Lower lobe of right lung (tissue), 2 donors: ENCODE measurements at places on chromosomes 5 and 9.

GRCh38 chr5:52804981-52805380 is 17.3 kb downstream of the ITGA1 start:
- H3K4me3 ChIP-seq = no peak overlapping the region
- peaks cover 14% of the 10 kb centered on the region for H3K36me3 ChIP-seq
- H3K4me1 ChIP-seq = peaks cover 85% of the 10 kb centered on the region
- no peak overlapping the region for H3K27ac ChIP-seq

DNA sequence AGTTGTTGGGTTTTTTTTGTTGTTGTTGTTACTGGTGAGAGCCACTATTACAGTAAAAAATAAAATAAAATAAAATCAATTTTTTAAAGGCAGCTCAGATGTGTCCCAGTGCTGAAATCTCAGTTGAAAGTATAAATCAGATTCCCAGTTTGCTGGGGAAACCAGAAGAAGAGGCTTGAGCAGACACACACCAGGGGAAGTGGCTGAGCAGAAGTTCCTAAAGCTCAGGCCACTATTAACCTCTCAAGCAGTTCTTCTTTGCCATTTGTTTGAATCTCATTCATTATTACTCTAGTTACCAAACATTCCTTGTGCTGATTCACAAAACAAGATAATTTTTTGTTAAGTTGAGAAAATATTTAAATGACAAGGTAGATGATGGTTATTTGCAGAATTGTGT is 70.9 kb upstream of the ZSWIM6 start:
- H3K27ac ChIP-seq = no peak overlapping the region
- no peak overlapping the region for H3K4me3 ChIP-seq
- no peaks in the 10 kb centered on the region for H3K27me3 ChIP-seq
- no peak for DNase-seq
- peaks cover 29% of the 10 kb centered on the region for H3K4me1 ChIP-seq
- no peaks in the 10 kb centered on the region for H3K36me3 ChIP-seq

GRCh38 chr5:68930139-68930538 is 163.7 kb upstream of the SLC30A5 start:
- no peaks in the 10 kb centered on the region for H3K27me3 ChIP-seq
- H3K27ac ChIP-seq = no peak overlapping the region
- no peak for DNase-seq
- no peak overlapping the region for H3K4me3 ChIP-seq
- no peaks in the 10 kb centered on the region for H3K4me1 ChIP-seq

DNA sequence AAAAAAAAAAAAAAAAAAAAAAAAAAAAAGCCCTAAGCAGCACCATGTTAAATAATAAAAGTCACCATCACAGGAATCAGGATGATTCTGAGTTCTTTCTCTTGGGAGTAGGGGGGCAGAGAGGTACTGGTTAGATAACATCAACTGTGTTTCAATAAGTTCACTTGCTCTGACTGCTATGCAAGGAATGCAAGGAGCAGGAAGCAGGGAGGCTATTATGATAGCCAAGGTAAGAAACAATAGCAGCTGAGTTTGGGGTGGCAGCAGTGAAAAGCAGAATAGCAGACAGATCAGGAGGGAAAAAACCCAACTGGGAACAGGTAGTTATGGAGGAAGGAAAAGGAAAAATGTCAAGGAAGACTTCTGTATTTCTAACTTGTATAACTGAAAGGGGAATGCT is 8.2 kb downstream of the CEP120 start:
- no peaks in the 10 kb centered on the region for H3K27me3 ChIP-seq
- no peaks in the 10 kb centered on the region for H3K4me1 ChIP-seq
- no peak overlapping the region for H3K27ac ChIP-seq
- no peak for DNase-seq
- no peak overlapping the region for H3K4me3 ChIP-seq

DNA sequence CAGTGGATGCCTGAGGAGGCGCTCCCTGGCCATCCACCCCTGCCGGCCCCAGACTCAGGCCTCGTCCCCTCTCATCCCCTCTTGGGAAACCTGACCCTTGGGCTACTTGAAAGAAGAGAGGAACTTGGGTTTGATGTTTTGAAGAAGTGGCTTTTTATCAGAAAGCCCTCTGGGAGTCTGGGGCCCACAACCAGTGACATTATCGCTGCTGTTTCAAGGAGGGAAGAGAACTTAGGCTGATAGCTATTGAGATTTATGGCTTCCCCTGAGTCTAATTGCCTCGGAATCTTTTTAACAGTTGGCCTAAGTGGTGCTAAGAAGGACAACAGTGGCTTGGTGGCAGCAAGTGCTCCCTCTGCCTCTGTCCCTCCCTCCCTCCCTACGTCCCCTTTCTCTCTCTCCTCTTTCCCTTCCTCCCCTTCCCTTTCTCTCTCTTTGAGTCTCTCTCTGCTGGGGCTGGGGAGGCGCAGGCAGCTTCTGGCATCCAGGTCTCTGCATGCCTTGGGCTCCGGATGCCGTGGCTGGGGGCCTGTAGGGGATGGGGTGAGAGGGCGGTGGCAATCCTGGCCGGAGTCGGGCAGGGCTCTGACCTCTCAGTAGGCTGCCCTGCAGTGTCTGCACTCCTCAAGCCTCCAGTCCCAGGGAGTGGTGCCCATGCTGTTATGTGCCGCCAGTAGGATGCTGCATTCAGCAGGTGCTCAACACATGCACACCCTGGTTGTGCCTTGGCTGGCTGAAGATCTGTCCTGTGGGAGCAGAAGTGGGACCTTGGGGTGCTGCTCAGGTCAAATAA is 49.6 kb upstream of the RXRA start:
- no peak overlapping the region for H3K4me3 ChIP-seq
- H3K36me3 ChIP-seq = no peaks in the 10 kb centered on the region
- H3K27me3 ChIP-seq = peaks cover 34% of the 10 kb centered on the region
- H3K4me1 ChIP-seq = no peaks in the 10 kb centered on the region
- no peak overlapping the region for H3K27ac ChIP-seq

GRCh38 chr5:82091617-82092016 is 119.8 kb downstream of the ATG10 start:
- no peaks in the 10 kb centered on the region for H3K36me3 ChIP-seq
- no peak overlapping the region for H3K27ac ChIP-seq
- H3K27me3 ChIP-seq = no peaks in the 10 kb centered on the region
- no peak for DNase-seq

GRCh38 chr5:11384441-11385250 is 519.6 kb downstream of the CTNND2 start:
- H3K27ac ChIP-seq = no peak overlapping the region
- peaks cover 4% of the 10 kb centered on the region for H3K4me1 ChIP-seq
- peaks cover 29% of the 10 kb centered on the region for H3K27me3 ChIP-seq
- peak overlapping the region; percentile 37 for H3K4me3 ChIP-seq
- peak; percentile 46 for DNase-seq
